Brain microvascular endothelial cell (primary cell): ENCODE measurements at places on chromosomes 3 and 15.

DNA sequence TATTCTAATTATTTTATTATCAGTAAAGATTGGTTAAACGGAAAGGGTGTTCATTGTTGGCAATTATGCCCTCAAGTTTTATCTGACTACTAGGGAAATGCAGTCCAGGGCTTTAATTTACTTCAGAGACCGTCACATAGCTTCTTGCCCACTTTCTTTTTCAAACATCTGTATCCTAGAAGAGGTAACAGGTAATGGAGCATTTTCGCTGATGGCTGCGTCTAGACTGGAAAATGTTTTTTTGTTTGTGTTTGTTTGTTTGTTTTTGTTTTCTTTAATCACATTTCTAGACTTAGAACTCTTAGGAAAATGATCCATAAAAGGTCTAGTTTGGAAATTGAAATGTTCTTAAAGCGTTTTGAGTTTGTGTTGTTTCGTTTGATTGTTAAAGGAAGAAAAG, 71.4 kb downstream of the ANXA2 start:
- no peak for DNase-seq

- DNase-seq: no peak
These were observed 69.0 kb downstream of the SQOR start for GRCh38 chr15:45703670-45704328.

DNA sequence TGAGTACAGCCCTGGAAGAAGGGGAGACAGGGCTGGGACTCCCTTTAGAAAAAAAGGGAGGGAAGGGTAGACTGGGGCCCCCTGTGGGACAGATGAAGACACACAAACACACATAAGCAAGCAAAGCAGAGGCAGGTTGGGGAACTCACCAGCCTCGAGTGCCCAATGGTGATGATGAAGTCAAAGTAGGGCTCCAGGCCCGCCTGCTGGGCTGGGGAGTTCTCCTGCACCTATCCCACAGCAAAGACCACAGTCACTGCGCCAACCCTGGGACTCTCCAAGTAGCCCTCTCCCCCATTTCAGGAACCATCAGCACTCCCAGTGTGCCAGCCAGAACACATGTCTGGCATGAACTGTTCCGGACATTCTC, 4.1 kb downstream of the GORASP1 start:
- no peak for DNase-seq

DNA sequence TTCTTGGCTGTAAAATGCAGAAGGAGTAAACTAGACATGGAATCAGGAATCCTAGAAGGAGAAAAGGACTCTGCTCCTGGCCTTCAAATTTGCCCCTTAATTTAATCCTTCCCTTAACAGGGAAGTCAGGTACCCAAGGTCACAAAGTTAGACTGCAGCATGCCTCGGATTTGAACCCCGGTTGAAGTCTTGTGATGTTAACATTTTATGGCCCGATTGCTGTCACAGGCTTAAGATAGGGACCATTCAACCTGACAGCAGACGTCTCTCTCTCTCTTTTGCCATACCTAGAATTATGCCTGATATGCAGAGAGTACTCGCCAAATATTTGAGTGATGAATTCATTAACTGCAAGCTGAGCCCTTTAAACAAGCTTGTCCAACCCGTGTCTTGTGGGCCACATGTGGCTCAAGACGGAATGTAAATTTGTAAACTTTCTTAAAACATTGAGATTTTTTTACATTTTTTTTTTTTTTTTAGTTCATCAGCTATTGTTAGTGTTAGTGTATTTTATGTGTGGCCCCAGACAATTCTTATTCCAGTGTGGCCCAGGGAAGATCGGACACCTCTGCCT, 217.2 kb downstream of the THSD4 start:
- DNase-seq: no peak

DNA sequence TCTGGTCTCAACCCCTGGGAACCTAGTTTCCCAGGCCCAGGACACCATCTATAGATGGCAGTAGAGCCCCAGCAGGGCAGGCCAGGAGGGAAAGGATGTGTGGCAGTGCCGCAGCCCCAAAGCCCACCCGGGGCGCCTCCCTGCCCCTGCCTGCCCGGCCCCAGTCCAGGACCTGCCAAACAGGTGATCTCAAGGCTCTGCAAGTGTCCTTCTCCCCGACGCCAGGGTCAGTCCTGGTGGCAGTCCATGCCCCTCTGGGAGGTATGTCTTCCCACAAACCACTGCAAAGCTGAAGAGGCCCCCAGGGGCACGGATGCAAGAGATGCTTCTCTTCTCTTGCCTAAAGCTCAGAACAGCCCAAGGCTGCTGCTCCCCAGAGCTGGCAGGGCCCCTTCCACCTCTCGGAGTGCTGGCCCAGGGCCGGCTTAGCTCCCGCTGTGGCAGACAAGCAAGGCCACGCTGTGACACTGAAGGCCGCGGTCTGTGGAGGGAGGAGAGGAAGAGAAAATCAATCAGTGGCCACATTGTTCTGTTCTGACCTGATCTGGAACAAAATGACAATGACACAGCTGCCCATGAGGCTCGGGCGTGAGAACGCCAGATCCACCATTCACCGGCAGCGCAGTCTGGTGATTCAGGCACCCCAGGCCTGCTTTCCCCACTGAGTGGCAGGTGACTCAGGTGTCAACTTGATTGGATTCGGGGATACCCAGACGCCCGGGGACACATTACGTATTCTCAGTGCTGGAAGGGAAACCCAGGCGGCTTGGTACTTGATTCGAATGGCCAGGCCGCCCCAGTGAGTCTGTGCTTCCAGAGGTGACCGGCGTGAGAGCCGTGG, 34.0 kb downstream of the KLHL25 start:
- DNase-seq: no peak

GRCh38 chr3:46193436-46193835, 14.7 kb downstream of the CCR1 start:
- no peak for DNase-seq

- no peak for DNase-seq
These were observed 78.8 kb downstream of the TLE3 start for GRCh38 chr15:70018646-70019600.

- DNase-seq: no peak
These were observed 115.8 kb upstream of the IGSF10 start for GRCh38 chr3:151576511-151577137.

DNA sequence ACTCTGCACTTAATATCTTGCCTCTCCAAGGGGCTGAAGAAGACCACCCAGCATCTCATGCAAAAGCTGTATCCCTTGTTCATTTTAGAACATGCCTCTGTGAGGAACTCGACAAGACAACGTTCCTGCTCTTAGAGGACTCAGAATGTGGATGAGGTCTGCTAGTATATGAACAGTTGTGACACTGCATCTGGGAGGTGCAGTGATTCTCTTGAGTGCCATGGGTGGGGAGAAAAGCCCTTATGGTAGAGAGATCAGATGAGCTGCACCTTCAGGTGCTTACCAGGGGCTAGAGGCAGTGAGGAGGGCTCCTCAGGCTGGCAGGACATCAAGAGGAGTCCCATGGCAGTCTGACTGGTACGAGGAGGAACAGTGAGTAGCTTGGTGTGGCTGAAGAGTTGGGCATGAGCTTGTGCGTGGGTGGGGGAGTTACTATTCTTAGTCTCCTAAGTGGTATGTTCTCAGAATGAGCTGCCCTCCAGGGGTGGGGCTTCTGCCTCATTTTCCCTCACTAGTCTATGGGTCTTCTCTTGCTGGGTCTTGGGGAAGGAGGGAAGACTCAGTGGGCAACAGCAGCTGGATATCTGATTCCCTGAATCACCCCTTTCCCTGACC, 56.7 kb upstream of the ATP2B2 start:
- no peak for DNase-seq

DNA sequence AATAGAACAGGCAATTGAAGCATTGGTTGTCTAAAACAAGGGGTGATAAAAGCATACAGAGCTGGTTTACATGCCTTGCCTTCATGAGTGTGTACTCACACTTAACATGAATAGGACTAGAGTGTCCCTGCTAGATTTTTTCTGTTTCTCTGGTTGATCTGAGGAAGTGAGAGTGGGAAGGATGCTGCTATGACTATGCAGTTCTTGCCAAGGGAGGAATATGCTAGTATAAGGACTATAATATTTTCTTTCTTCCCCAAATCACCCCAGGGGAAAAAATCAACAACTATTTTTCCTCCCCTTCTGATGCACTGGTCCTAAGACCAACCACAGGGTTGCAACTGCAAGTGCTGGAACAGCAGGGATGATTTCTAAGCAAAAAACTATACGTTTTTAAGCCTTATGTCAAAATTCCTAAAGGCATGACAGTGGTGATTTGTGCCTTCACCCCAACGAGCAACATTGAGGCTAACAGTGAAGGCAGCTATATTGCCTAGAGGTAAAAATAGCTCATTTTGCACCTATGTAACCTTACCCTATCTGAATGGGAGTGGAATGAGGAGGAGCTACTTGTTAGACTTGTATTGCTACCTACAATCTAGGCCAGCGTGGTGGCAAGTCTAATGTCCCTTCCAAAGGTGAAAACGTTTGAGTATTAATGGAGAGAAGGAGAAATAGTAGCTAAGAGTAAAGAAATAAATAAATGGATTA, 33.5 kb upstream of the USP8 start:
- DNase-seq: no peak

DNA sequence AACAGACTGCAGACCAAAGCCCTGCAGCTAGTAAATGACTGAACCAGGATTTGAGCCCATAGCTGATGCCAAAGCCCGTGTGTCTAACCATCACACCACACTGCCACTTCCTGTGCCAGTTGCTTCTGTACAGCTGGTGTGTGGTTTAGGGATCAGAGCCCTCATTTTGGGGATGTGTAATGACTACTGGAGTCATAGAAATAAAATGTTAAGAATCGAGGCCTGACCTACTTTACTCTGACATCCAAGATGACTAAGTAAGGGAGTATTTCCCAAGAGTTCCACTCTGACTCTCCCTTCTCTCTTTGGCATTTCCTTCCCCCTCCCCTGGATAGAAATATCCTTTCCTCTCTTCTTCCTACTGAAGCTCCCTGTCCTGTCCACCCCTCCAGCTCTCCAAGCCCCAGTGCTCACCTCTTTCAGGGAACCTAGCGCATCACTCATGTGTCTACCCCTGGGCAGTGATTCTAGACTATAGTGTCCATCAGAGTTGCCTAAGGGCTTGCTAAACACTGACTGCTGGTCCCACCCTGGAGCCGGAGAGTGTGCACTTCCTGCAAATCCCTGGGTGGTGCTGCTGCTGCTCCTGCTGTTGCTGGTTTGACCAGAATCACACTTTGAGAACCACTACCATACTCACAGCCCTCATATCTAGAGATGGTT, 53.8 kb downstream of the MGLL start:
- DNase-seq: peak; percentile 91

GRCh38 chr3:13574798-13575451, 26.0 kb downstream of the FBLN2 start:
- peak; percentile 52 for DNase-seq

- DNase-seq: no peak
These were observed 65.3 kb downstream of the CPN2 start for GRCh38 chr3:194285850-194286197.

DNA sequence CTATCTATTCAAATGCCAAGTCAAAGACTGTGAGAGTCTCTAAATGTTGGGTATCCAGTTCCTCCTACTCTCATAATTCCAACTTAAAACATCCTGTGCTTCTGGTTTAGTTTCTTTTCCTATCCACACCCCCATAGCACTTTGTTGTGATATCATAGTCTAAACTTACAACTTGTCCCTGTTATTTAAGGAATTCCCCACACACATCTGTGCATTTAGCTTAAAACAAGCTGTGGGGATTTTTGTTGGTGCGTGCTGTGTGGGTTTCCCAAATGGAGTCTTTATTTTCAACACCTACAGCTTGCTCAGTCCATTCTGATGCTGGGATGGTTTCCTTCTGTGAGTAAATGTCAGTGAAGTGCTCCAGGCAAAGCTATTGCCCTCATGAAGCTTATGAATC, 167.3 kb downstream of the GMNC start:
- DNase-seq: no peak

DNA sequence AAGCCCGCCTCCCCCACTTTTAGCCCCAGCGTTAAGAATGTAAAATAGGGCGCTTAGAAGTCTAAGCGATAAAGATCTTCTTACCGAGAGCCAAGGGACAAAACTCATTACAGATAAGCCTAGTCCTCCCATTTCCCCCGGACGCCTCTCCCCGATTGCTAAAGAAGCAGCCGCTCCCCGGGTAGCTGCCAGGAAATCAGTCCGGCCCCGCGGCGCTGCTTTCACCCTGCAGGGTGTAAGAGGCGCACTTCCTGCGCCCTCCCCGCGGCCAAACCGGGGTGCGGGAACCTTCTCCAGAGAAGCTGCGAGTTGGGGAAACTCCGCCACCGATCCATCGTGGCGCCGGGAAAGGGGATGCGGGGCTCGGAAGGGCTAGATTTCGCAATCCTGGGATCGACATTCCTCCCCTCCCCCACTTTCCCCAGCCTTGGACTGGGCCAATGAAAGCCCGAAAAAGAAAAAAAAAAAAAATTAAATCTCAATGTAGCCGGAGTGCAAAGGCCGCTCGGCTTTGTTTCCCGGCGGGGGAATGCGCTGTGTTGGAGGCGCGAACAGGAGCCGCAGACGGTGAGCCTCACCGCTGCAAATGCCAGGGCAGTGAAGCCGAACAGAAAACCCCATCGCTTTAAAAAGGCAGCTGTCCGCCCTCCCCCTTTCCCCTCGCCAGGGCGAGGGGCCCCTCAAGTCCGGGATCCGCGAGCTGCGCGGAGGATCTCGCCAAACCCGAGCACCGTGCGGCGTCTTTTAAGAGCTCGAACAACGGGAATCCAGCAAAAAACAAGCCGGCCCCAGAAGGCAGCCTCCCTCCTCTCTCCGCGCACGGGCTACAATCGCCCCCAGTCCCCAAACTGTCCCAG, 626 bp upstream of the PTPRG start:
- peak; percentile 74 for DNase-seq

- DNase-seq: no peak
These were observed 13.3 kb downstream of the MYD88 start for GRCh38 chr3:38151667-38152265.

DNA sequence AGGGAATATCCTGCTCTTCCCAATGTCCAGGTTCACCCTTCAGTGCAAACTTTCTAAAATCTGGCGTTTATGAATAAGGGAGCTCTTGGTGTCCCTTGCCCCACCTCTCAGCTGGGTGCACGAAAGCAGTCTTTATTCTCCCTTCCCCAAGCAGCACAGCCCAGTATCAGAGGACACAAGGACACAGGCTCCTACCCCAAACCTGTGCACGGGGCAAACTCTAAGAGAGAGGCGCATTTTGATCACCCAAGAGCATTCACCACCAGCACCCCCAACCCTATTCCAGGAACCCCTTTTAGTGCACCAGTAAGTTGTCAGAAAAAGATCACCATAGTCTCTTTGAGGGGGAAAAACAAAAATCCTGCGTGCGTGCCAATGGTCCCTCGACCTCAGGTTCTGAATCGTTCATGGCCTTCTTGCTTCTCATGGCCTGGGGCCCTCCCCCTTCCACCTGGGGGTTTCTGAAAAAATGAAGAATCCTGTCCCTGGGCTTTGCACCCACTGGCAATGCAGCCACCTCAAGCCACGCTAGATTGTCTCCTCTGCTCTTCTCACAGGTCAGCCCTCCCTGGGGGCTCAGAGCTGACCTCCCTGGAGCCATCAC, 78.9 kb downstream of the FAM174B start:
- DNase-seq: no peak

GRCh38 chr15:76206325-76206976, 104.8 kb downstream of the ETFA start:
- DNase-seq: peak; percentile 15

DNA sequence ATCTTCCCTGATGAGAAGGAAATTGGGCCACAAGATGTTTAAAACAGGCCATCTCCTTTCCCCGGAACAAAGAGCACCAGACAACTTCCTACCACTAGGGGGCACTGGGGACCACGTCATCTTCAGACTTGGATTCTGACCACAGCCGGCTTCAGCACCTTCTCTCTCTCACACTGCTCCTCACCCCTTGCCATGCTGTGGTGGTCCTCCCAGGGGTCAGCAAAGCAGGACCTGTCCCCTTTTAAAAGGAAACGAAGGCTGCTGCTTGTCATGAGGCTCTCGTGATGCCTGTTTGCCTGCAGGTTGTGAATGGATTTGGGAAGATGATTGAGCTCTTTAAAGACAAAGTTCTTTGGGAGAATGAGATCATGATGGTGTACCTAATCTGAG, 16.2 kb downstream of the RFT1 start:
- DNase-seq: peak; percentile 73
